Ovary (tissue), 10 donors: ENCODE measurements at places on chromosomes 5 and 9. TPM values are rescaled to one million over a fixed set of nuclear protein-coding genes. Genes with fewer than 3 reads are reported as not detected.

The PHF24 gene
- 0.60 TPM for total RNA-seq

DNA sequence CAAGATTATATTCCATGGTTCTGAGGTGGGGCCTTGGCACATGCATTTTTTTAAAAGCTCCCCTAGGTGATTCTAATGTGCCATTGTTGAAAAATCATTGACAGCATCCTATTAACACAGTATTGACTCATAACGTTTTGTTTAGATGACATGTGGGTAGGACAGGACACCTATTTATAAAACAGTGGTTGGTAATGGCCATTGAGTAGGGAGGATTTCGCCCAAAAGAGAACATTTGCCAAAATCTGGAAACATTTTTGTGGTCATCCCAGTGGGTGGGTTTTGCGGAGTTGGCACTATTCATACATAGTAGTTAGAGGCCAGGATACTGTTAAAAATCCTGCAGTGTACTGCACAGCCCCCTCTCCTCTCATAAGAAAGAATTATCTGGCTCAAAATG lies 6.4 kb upstream of the CHD1 start:
- no peaks in the 10 kb centered on the region for H3K27me3 ChIP-seq
- H3K36me3 ChIP-seq = no peaks in the 10 kb centered on the region

DNA sequence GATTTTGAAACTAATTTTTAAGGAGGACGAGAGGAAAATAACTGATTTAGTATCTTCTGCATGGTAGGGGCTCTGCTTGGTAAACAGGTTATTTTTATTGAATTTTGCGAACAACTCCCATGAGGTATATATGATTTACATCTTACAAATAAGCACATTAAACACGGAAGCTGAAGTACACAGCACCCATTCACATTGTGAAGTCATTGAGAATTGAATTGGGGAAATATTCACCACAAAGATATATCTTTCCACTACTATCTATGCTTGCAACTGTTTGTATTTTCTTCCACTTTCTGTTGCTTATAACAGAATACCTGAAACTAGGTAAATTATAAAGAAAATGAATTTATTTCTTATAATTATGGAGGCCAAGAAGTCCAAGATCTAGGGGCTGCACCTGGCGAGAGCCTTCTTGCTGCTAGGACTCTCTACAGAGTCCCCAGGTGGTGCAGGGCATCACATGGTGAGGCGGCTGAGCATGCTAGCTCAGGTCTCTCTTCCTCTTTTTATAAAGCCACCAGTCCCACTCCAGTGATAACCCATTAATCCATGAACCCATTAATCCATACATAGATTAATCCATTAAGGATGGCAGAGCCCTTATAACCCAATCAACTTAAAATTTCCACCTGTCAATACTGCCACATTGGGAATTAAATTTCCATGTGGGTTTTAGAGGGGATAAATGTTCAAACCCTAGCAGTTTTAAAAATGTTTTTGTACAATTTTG lies 79.0 kb upstream of the ZNF608 start:
- no peak overlapping the region for H3K4me3 ChIP-seq
- DNase-seq = no peak
- H3K36me3 ChIP-seq = no peaks in the 10 kb centered on the region

GRCh38 chr9:88966894-88967676 lies 24.2 kb upstream of the S1PR3 start:
- no peak overlapping the region for H3K27ac ChIP-seq
- no peaks in the 10 kb centered on the region for H3K4me1 ChIP-seq
- no peak overlapping the region for H3K4me3 ChIP-seq
- DNase-seq = no peak
- no peaks in the 10 kb centered on the region for H3K27me3 ChIP-seq

GRCh38 chr9:116686135-116686534 lies 970 bp upstream of the TRIM32 start:
- peaks cover 11% of the 10 kb centered on the region for H3K4me1 ChIP-seq
- H3K36me3 ChIP-seq = no peaks in the 10 kb centered on the region
- no peak for DNase-seq
- H3K4me3 ChIP-seq = no peak overlapping the region
- no peak overlapping the region for H3K27ac ChIP-seq

DNA sequence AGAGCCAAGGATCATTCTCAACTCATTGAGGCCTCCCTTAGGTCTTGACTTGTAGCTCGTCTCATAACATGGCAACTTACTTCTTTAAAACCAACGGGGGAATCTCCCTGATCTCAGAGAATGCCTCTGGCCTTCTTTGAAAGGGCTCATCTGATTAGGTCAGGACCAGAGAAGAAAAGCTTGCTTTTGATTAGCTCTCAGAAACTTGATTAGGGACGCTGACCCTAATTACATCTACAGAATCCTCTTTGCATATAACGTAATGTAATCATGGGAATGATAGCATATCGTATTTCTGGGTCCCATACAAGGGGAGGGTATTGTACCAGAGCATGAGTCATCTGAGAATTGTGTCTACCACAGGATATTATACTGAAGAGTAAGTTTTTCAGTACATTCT lies 125.1 kb upstream of the SH3GL2 start:
- no peaks in the 10 kb centered on the region for H3K36me3 ChIP-seq
- DNase-seq = no peak
- H3K4me3 ChIP-seq = no peak overlapping the region
- H3K4me1 ChIP-seq = no peaks in the 10 kb centered on the region

- no peaks in the 10 kb centered on the region for H3K36me3 ChIP-seq
- no peak overlapping the region for H3K27ac ChIP-seq
- no peaks in the 10 kb centered on the region for H3K27me3 ChIP-seq
These were observed 21.0 kb downstream of the TLX3 start for GRCh38 chr5:171330021-171330420.

- no peak for DNase-seq
- no peaks in the 10 kb centered on the region for H3K27me3 ChIP-seq
- H3K4me3 ChIP-seq = no peak overlapping the region
- H3K27ac ChIP-seq = no peak overlapping the region
- H3K4me1 ChIP-seq = no peaks in the 10 kb centered on the region
- no peaks in the 10 kb centered on the region for H3K36me3 ChIP-seq
These were observed 136.4 kb downstream of the CACNA1B start for GRCh38 chr9:138013836-138014562.

The SPARC gene
- total RNA-seq = 981 TPM

- DNase-seq = no peak
- H3K4me1 ChIP-seq = peaks cover 2% of the 10 kb centered on the region
- no peak overlapping the region for H3K4me3 ChIP-seq
- H3K27ac ChIP-seq = no peak overlapping the region
These were observed 253.8 kb upstream of the POU5F2 start for GRCh38 chr5:93995126-93995621.

DNA sequence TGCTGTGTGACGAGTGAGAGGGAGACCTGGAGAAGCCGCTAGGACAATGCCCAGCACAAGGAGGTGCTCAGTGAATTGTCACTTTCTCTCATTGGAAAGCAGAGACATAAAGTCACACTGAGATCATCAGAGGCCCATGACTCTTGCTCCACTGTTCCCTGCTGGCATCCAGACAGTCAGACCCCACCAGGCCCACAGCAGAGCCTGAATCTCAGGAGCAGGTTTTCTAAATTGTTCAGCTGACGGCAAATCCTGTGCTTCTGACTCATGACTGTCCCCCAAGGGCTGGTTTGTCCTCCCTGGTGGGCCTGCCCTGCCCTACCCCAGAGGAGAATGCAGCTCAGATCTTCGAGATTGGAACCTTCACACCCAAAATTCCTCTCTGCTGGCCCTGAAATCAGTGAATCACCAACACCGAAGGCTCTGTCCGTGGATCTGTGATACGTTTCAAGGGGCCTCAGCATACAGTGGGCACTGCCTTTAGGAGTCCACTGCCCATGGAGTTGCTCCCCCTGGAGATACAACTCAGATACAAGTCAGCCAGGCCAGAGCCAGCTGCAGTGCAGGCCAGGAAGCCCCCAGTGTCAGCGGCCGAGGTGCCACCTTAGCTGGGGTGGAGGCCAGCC lies 2.7 kb downstream of the PTGES start:
- no peaks in the 10 kb centered on the region for H3K27me3 ChIP-seq
- no peaks in the 10 kb centered on the region for H3K36me3 ChIP-seq
- H3K27ac ChIP-seq = no peak overlapping the region
- peaks cover 3% of the 10 kb centered on the region for H3K4me1 ChIP-seq
- H3K4me3 ChIP-seq = no peak overlapping the region
- DNase-seq = no peak

The CCDC180 gene
- 8.9 TPM for total RNA-seq

The INSL6 gene
- not detected for total RNA-seq

DNA sequence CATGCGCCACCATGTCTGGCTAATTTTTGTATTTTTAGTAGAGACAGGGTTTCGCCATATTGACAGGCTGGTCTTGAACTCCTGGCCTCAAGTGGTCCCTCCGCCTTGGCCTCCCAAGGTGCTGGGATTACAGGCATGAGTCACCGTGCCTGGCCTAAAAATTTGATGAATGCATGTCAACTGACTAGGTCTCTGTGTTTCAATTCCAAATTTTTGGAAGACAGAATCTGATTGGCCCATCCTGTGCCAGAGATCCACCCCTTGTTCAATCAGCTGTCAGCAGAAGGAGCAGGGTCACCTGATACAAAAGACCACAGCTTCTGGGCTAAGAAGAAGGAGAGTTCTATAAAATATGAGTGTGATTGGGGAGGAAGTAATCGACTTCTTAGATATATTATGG lies 43.5 kb upstream of the COL15A1 start:
- H3K4me1 ChIP-seq = no peaks in the 10 kb centered on the region
- no peak overlapping the region for H3K27ac ChIP-seq
- DNase-seq = no peak
- no peaks in the 10 kb centered on the region for H3K27me3 ChIP-seq
- H3K4me3 ChIP-seq = no peak overlapping the region
- no peaks in the 10 kb centered on the region for H3K36me3 ChIP-seq
